ENCODE measurements at places on chromosomes 12 and 14.

DNA sequence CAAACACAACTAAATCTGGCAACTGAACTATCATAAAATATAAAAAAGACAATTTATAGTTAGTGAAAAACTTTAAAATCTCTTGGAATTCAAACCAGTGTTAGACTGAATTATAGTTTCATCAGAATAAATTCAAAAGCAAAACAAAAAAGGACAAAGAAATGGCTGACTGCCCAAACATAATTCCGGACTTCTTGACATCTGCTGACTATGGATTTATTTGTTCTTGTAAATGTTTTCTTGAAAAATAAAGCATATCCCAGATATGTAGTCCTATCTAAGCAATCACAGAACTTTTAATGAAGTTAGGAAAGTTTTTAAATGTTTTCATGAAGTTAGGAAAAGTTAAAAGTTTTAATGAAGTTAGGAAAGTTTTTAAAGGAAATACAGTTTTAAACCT, 45.8 kb upstream of the CNTN1 start:
- no peak for DNase-seq

DNA sequence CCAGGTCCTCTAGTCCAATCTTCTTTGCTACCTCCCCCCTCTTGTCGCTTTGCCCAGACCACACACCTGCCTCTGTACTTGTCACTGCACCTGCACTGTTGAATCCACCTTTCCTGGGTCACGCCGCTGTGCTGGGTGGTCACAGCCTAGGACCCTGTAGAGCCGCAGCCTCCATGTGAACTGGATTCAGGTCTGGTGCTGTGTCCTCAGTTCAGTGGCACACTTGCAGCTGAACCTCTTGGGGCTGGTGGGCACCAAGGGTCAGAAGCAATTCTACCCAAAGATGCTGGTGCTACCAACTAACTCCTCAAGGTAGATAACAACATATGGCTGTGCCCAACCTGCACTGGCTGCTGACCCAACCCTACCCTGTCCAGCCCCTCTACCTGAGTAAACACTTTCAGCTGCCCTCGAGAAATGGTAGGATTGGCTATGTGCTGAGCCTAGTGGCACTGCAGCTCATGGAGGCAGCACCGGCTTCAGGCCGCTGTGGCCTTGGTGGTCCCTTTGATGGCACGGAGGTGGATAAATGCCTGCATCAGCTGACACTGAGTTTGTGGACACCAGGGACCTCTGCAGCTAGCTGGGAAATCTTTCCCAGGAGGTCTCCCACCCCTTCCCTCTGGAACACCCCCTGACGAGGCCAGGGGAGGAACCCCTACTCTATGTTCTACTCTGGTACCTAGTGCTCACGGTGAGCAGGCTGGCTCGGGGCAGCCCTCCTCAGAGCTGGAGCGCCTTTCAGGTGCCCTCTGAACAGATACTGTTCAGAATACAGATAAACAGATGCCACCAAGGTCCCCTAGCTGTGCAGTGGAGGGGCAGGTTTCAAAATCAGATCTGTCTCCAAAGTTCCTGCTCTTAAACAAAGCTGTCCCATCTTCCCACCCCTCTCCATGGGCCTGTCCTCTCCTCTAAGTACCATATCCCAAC, 14.3 kb downstream of the AGAP2 start:
- no peak for DNase-seq

DNA sequence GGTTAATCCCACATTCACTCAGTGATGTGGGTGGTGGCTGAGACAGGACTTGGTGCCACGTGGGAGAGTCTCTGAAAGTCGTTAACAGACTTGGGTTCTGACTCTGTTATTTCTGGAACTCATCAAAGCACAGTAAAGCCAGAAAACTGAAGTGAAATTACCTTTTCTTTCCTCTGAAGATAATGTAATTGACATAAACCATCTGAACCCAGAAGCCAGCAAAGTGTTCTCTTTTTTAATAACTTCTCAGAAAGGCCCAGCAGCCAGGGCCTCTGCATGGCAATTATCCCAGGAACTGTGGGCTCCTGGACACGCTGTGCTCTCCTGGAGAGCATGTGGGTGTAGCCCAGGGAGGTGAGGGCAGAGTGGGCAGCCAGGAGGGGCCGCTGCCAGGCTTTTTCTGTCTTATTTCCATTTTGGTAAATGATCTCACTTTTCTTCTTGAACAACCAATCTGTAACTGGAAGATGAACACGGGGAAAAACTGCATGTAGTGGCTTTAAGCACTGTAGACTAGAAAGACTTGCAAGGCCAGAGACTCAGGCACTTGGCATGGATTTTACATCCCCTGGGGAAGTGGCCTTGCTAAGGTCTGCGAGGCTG, 444.1 kb upstream of the TMEM132C start:
- no peak for DNase-seq

DNA sequence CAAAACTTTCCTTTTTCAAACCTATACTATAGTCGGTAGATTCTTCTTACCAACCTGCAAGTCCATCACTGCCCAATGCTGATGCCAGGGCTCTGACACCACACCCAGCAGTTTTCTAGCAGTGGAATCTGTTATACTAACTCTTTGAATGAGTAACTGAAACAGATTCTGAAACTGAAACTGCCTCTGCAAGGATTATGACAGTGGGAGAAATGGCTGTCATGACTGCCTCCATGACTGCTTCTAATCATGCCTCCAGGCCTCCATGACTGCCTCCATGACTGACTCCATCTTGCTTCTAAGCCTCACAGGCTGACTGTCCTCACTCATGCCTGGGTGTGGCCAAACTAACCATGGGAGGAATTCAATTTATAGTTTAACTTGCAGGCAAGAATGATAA, 29.4 kb upstream of the OXA1L start:
- no peak for DNase-seq

DNA sequence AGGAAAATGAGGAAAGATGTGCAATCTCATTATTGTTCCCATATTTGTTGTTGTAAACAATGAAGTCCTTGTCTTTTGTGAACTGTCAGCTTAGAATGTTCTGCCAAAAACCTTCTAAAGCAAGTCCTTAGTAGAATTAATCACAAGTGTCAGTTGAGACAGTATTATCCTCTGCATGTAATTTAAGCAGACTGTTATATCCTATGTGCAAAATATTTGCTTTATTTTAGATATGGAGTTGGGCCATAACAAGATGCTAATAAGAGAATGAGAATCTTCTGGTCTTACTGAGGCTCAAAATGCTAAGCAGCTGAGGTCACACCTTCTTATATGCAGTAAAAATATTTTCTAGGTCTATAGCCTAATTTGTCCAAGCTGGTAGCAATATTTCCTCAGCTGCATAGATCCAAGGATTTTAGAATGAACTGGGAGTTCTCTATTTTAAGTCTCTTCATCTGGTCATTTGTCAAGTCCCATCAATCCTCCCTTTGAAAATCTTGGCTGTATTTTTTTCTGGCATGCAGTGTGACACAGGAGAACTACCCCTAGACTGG, 222.3 kb upstream of the NAV3 start:
- DNase-seq, result no peak

- DNase-seq, result no peak
Measured at GRCh38 chr12:13258717-13259119, 62.2 kb downstream of the EMP1 start.

GRCh38 chr14:92309968-92310530, 12.9 kb upstream of the SLC24A4 start:
- DNase-seq, result no peak

DNA sequence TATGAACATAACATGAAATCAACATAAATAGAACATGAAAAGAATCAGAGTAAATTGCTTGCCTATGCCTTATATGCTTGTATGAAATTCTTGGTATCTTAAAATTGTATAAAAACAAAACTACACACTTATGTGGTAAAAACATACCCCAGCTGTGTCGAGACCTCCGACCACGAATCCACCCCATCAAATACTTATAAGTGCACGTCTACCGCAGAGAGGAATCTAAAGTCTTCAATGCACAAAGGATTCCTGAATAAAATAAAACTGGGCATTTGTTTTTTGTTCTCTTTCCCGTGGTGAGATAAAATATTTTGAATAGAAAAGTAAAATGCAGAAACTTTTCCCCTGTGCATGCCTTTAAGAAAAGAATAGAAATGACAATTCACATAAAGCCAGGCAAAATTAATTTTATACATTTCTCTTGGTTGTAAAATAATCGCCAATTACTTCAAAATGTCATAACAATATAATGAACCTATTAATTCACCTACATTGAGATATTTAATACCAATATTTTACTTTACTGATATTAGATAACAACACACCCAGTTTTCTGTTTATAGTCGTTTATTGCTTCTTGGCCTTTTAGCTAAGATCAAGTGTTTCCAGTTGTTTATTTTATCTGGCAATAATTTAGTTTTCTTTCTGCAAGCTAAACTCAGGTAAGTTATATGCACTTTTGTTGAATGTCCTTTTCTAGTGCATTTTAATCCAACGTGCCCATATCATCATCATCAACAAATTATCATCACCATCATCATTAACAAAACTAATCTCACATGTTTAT, 1.0 kb downstream of the KLRK1 start:
- peak; percentile 71 for DNase-seq

DNA sequence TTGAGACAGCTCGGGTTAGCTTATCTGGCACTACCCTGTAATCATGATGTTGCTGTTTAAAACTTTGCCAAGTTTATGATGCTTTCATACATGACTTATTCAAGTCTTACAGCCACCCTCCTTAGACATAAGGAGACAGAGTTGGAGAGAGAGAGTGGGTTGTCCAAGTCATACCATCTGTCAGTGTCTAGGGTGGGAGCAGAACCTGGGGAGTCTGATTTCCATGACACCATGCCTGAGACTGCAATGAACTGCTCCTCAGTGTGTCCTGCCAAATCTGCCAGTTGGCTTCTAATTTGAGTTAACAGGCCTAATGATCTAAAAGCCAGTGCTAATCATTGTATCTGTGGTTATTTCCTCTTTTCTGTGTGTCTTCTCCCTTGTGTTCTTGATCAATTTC, 43.7 kb upstream of the PHC1 start:
- DNase-seq, result no peak

- DNase-seq, result peak; percentile 80
Measured at GRCh38 chr12:54411391-54412241, 7.5 kb downstream of the ITGA5 start.

DNA sequence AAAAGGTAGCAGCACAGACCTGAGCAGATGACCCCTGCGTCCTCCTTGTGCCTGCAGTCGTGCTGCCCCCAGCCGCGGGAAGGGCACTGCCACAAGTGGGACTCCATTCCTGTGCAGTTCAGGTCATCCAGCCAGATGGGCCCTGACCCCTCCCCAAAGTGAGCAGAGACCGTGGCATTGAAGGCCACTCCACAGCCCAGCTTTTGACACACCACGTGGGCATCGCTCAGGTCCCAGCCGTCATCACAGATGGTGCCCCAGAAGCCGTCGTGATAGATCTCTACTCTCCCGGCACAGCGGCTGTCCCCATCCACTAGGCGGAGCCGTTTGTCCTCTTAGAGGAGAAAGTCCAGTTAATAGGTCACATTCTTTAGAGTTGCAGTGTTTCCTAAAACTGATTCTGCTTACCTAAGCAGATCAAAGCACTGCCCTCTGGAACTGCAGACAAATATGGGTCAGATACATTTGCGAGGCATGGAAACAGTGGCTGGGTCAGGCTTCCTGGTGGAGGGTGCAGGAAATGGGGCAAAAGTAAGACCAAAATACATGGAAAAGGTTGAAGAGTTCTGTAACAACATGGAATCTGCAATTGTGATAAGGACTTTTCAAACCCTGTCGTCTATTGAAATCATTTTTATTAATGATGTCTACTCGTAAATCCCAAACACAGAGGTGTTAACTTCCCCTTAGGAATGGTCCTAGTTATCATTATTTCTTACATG, 69.4 kb downstream of the CD163L1 start:
- DNase-seq, result peak; percentile 38

GRCh38 chr12:30643366-30643765, 52.3 kb downstream of the IPO8 start:
- DNase-seq, result peak; percentile 25

Data from choroid plexus epithelial cell (primary cell).